ENCODE measurements at places on chromosomes 4 and X.

- no peak for DNase-seq
These were observed 10.6 kb downstream of the UGT2B4 start for GRCh38 chr4:69485130-69485529.

- DNase-seq, result no peak
These were observed 1239.4 kb downstream of the TECRL start for GRCh38 chr4:63169836-63170235.

DNA sequence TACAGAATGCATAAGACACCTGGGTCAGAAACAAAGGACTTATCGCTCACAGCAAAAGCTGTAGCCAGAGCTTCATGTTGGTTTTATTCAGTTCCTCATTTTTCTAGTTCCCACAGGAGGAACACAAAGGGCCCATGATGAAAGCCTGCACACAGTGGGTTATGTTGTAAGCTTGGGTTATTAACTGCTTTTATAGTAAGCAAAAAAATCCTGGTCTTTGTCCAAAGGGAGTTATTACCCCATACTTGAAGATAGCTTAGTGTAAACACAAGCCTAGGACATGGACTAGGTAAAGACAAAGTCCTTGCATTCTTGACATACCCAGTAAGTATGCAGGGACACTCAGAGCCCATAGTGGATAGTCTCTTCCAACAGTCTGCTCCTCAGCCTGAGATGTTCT, 11.7 kb downstream of the BBS12 start:
- peak; percentile 28 for DNase-seq

DNA sequence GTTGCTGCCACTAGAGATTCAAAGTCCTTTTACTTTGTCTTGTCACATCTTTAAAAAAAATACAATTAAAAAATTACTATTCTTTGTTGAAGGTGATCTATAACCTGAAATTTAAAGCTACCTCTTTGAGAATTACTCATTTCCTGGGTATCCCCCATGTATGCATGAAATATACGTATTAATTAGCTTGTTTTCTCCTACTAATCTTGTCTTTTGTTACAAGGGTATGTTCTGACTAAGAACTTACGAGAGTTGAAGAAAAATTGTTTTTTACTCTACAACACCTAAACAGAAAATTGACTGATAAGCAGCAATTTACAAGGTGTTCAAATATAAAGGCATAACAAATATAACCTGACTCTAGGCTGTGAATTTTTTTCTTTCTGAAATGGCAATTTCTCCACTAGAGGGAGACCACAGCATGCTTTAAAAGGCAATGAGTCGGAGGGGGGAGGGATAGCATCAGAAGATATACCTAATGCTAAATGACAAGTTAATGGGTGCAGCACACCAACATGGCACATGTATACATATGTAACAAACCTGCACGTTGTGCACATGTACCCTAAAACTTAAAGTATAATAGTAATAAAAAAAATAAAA, 249.6 kb downstream of the OPHN1 start:
- no peak for DNase-seq

- no peak for DNase-seq
These were observed 67.8 kb downstream of the WFS1 start for GRCh38 chr4:6337331-6337935.

GRCh38 chr4:105657117-105657765, 51.2 kb downstream of the INTS12 start:
- no peak for DNase-seq

GRCh38 chr4:16052939-16053338, 30.9 kb downstream of the PROM1 start:
- no peak for DNase-seq

- DNase-seq, result no peak
These were observed 66.4 kb downstream of the GALNT7 start for GRCh38 chr4:173235050-173235449.

- DNase-seq, result no peak
These were observed 238.1 kb upstream of the AGA start for GRCh38 chr4:177680308-177680707.

- DNase-seq, result no peak
These were observed 39.9 kb downstream of the CCNG2 start for GRCh38 chr4:77196866-77197265.

DNA sequence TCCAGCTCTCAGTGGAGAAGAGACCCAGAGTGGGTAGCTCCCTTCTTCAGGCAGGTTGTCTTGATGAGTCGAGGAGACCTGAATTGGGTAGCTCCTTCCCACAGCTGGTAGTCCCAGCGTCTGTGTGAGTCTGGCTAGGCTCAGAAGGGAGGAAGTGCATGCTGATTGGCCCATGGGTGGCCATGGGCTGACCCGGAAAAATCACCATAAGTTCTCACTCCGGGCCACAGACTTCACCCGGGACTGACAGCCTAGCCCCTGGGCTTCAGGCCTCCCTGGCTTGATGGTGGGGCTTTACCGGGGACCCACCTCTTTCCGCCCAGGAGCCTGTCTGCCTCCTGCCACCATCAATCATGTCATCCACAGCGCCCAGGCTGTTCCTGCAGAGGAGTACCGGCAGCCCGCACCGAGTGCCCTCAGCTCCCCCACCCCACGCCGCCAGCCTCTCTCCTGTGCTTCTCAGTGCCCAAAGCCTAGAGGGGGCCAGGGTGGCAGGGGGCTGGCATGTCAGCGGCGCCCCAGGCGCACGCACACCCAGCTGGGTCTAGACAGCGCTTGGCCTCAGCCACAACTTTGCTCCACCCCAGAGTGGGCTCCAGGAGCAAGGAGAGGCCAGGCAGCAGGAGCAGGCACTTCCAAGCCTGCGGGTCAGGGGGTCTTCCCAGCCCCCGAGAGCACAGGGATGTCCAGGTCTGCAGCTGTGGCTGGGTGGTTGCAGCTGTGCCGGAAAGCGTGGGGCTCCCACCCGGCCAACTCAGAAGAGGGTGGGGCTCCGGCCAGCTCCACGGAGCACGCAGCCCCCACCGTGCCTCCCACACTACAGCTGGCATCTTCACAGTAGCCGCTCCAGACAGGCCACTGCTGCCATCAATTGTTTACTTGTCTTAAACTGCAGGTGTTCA, 16.1 kb upstream of the SAT1 start:
- no peak for DNase-seq

GRCh38 chr4:9812501-9813340, 31.3 kb downstream of the DRD5 start:
- no peak for DNase-seq

DNA sequence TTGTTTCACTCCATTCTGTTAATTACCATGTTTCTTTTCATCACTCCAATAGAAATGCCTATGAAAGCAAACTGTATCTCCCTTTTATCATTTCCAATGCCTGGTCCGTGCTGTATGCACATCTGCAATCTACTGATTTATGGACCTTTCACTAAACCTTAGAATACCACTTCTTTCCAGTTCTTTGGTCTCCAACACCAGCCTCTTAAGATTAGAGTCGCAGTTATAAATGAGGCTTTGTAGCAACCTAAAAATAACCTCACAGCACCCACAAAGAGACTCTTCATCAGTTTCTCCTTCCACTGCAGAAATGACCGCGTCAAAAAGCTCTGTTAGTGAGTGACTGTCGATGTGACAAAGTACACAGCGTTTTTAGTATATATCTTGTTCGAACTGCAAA, 282.6 kb downstream of the ADGRA3 start:
- DNase-seq, result no peak

DNA sequence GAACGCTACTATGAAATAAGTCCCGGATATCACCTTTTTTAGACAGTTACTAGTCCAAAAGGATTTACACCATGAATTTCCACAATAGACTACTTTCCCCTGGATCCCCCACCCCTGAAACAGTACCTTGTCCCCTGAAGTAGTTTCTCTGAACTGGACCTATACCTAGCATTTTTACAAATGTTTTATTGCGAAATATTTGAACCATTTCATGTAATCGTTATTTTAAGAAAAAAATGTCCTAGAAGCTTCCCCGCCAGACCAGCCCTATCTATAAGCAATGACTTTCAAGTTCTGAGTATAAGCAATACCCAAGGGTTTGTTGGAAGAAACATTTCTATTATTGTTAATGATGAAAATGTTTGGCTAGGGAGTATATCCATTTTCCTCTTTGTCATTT, 517.8 kb upstream of the IGFBP7 start:
- no peak for DNase-seq

DNA sequence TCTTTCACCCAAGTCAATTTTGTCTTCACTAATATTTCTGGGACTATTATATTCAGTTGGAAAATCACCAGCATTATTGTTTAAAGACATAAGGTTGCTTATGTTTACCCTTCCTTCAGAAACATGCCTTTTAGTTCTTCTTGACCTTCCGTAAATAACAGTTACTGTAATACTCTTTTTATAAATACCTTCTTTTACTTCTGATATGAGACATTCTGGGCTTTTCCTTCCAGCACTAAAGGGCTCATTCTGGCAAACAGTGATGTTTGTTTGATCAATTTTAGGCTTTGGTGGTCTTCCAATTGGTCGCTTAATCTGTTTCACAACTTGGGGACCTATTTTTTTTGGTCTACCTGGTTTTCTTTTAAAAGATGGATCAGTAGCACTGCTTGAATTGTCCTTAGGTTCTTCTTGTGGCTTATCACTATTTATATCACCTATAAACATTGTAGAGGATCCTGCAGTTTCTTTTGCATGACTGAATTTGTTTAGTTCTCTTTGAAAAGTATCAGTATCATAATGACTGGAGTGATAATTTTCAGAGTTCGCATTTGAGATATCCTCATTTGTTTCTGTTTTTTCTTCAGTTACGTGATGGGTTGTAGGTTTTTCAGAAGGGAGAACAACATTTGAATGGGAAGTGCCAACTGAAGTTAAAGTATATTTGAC, 64.8 kb downstream of the NCAPG start:
- no peak for DNase-seq

GRCh38 chr4:152939621-152940020, 3.5 kb downstream of the FHDC1 start:
- DNase-seq, result no peak

GRCh38 chr4:158164768-158165213, 8.0 kb downstream of the GASK1B start:
- no peak for DNase-seq

DNA sequence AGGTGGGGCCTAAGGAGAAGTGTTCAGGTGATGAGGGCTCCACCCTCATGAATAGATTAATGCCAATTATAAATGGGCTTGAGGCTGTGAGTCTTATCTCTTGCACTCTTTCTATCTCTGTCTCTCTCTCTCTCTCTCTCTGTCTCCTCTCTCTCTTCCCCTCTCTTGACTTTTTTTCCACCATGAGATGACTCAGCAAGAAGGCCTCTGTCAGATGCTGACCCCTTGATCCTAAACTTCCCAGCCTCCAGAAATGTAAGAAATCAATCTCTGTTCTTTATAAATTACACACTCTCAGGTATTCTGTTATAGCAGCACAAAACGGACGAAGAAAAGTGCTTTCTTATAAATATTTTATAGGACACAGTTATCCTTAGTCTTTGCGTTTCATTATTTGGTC, 184.9 kb upstream of the PCDH7 start:
- DNase-seq, result no peak

GRCh38 chrX:122813876-122814275, 370.2 kb upstream of the GRIA3 start:
- no peak for DNase-seq

GRCh38 chrX:135384161-135384836, 37.4 kb upstream of the SMIM10L2A start:
- DNase-seq, result no peak

DNA sequence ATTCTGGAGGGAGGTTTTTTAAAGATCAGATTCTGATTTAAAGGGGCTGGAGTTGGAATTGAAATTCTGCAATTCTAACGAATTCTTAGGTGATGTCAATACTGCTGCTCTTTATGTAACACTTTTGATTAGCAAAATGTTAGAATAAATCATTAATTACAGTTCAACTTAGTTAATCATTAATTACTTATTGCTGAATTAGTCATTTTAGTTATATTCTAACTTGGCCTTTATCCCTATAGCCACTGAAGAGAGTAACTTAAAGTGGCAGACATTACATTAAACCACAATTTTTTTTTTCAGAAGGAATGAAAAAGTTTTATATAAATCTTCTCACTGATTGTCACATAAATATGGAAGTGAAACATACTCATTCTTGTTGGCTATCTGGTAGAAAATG, 206.6 kb upstream of the ITM2A start:
- no peak for DNase-seq

- DNase-seq, result no peak
These were observed 177.3 kb downstream of the PABPC4L start for GRCh38 chr4:134024251-134024650.

- DNase-seq, result no peak
These were observed 142.4 kb downstream of the SMIM20 start for GRCh38 chr4:26056406-26056805.

DNA sequence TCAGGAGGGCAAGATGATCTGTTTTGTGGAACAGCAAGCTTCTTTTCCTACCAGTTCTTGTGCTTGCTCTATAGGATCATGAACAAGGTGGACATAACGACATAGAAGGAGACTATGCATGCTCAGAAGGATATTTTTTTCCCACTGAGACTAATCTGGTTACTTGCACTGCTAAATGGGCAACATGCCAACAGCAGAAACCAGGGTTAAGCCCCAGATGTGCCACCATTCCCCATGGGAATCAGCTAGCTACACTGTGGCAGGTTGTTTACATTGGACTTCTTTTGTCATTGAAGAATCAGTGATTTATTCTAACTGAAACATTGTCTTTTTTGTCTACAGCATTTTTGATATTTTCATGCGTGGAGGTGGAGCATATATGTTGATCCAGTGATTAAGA, 165.6 kb downstream of the C4orf33 start:
- no peak for DNase-seq

GRCh38 chrX:13923845-13924244, 105.8 kb downstream of the GEMIN8 start:
- DNase-seq, result peak; percentile 50

DNA sequence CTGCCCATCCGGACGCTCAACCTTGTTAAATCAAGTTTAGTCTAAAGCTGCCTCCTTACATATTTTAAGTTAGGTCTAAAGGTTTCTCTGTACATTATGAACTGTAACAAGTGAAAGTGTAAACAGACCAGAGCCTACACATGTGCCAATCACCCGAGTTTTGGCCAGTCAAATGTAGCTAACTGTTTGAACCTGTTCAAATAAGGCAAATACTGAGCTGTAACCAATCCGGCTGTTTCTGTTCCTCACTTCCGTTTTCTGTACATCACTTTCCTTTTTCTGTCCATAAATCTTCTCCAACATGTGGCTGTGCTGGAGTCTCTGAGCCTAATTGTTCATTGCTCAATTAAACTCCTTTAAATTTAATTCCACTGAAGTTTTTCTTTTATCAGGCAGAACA, 113.3 kb upstream of the SHISA3 start:
- DNase-seq, result no peak

GRCh38 chr4:47837094-47837907, 566 bp downstream of the CORIN start:
- no peak for DNase-seq
